T-helper 22 cell (primary cell): ENCODE measurements at places on chromosomes 1 and 21.

GRCh38 chr1:33255347-33256220, 708 bp upstream of the ZNF362 start:
- no peak for DNase-seq

DNA sequence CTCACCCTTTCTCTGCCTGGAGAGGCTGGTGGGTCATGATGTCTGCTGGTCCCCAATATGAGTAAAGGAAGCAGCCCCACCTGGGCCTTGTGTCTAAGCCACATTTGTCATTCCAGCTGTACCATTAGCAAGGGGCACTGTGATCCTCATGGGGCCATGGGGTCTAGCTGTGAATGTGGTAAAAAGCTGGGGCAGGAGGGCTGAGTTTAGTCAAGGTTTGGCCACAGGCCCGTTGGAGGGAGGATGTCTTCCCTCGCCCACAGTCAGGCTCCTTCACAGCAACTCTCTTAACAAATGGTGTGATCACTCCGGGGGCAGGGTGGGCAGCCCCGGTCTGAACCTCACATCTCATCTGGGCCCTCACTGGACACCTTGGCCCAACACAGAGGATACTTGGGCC, 115.4 kb downstream of the DMRTB1 start:
- no peak for DNase-seq

DNA sequence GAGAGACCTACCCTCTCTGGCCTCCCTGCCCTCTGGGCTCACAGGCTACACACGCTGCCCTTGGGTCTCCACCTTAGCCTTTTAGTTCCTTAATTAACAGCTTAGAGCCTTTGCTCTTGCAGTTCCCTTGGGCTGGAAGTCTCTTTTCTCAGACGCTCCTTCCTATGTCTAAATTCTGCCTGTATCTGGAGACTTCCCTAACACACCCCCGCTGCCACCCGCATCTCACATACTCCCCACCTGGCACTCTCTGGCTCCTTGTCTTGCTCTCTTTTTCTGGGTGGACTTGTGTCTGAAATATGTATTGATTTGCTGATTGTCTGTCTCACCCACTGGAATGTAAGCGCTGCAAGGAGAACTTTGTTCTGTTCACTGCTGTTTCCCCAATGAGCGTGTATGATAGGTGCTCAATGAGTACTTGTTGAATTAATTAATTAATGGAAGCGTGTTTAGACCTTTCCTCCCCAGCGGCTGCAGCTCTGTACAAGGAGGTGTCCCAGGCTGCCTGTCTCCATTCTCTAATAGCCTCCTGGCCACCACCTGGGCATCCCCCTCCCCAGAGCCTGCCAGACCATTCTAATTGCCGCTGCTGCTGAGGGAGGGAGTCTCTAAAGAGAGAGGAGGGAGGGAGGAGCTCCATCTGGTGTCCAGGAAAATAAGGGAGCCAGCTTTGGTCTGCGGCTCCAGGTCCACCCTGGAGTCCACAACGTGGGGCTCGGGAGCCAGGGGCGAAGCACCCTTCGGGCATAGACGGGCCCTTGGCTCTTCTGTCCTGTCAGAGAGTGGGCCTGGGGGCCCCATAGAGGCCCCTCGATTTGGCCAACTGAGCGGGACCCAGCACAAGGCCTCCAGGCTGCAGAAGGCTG, 95.4 kb downstream of the RNF220 start:
- no peak for DNase-seq

GRCh38 chr1:62025154-62025553, 169.5 kb upstream of the L1TD1 start:
- no peak for DNase-seq

- no peak for DNase-seq
Measured at GRCh38 chr1:202645097-202645476, 65.2 kb downstream of the SYT2 start.

- no peak for DNase-seq
Measured at GRCh38 chr21:42091899-42092508, 20.9 kb downstream of the UMODL1 start.

GRCh38 chr21:15788847-15789523, 59.2 kb downstream of the USP25 start:
- no peak for DNase-seq

DNA sequence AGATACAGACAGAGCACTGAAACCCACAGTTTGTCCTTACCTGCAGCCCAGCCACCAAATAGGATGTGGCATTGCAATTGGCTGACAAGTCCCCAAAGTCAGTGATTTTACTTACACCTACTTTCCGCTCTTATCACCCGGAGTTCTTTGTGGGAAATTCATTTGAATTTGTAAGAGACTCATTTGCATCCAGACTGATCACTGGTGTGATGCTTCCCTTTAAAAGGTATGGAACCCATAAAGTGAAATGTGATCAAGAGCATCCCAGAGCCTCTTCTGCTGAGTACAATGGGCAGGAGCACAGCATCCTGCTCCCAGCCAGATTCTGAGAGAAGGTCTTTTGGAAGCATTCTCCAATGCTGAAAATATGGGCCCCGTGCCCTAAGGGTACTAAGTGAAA, 161.4 kb downstream of the DAB1 start:
- no peak for DNase-seq

DNA sequence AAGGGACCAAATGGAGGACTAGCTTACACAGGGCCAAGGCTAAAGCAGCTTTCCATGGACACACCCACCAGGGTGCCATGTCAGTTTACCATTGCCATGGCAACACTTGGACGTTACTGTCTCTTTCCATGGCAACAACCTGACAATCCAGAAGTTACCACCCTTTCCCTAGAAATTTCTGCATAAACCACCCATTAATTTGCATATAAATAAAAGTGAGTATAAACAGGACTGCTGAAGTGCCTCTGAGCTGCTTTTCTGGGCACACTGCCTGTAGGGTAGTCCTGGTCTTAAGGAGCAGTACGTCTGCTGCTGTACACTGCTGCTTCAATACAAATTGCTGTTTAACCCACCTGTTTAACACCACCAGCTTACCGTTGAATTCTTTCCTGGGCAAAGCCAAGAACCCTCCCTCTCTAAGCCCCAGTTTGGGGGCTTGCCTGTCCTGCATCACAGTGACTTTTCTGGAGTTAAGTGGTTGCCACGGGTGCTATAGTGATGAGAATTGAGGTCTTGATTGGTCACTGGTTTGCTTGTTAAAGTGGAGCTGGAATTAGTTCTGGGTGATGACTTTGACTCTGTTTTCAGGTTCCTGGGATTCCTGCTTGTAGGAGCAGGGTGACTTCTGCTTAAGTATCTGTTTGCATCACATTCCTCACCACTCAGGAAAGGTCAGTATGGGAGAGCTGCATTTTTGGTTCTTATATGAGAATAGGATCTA, 83.2 kb downstream of the CLDN17 start:
- no peak for DNase-seq

DNA sequence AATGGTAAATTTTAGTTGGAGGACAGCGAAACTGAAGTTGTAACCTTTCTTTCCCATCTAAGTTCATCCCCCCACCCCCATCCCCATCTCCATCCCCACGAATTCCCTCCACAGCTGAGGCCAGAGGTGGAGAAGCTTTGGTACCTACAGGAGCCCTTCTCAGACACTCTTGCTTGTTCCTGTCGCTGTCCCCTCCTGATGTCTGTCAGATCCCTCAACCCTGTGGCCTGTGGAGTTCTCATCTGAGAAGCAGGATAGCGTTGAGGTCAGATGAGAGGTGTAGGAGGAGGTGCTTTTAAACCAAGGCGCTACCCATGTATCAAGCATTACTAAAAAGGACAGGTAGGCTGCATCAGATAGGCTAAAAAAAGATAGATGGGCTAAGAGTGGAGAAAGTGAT, 769 bp downstream of the NTPCR start:
- no peak for DNase-seq

- no peak for DNase-seq
Measured at GRCh38 chr1:27116697-27117096, 38.2 kb downstream of the SLC9A1 start.

GRCh38 chr1:103582464-103582863, 11.1 kb downstream of the AMY2B start:
- no peak for DNase-seq
